ENCODE measurements at places on chromosomes 2 and 18.

DNA sequence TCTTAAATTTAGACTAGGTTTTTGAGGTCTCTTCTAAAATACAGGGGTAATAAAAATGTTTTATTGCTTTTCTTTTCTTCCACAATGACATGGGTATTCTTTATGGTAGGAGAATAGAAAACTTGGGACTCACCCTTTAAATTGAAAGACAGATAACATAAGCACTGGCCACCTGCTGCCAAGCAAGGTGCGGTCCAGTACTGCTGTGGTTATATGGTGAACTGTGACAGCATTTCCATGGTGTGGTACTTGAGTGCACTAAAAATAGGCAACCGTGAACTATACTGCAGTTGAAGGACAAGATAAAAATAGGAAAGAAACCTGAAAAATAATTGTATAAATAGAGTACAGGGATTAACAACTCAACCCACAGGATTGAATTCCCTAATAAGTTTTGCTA is 54.4 kb upstream of the GRB14 start:
- no peak for DNase-seq

DNA sequence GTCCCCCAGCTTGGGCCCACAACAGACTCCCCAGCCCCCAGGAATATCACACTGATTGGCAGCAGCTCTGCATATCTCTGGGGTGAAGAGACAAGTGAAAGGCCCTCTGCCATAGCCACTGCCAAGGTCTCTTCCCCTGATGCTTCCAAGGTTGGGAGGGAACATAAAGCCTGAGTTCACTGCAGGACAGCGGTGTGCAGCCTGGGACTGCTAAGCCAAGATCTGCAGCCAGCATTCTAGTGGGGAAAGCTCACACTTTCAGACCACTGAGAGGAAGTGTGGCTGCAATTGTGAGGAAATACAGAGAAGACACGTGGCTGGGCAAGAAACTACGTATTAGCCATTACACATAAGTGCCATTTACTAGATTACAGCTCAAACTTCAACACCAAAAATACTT is 100.7 kb downstream of the MAIP1 start:
- no peak for DNase-seq

DNA sequence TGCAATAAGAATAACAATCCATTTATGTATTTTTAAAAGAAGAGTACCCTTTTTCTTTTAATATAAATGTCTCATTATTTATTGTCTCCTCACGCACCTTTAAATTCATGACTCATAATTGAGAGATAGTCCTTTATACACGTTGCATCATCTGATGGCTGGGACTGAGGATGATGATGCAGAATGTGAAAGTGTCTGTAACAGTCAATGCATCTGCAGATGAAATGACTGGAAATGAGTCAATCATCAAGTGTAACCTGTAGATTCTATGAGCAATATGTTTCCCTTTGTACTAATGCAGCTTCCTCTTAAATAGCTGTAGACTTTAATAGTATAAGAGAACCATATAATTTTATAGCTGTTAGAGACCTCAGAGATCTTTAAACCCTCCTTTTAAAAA is 26.1 kb upstream of the SYT4 start:
- DNase-seq, result no peak

DNA sequence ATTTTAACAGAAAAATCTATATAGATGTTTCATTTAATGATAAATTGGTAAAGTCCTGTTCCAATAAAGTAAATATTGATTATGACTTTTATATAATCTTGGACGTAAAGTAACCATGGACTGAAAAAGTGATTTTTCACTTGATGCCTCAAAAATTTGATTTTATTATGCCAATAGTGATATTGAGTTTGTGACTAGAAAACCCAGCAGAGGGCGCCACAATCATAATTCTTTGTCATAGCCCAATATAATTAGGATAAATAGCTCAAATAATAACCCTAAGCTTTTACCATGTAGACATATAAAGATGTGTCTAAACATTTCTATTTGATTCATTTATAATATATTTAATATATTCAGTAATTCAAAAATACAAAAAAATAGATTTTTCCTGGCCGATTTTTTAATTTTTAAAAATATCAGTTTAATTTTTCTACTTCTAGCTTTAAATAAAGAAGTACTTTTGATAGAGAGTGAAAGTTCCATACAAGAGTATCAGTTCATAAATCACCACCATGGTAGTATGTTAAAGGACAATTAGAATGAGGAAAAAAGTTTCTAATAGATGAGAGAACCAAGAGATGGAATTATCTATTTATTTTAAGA is 30.7 kb downstream of the CAMKMT start:
- no peak for DNase-seq

DNA sequence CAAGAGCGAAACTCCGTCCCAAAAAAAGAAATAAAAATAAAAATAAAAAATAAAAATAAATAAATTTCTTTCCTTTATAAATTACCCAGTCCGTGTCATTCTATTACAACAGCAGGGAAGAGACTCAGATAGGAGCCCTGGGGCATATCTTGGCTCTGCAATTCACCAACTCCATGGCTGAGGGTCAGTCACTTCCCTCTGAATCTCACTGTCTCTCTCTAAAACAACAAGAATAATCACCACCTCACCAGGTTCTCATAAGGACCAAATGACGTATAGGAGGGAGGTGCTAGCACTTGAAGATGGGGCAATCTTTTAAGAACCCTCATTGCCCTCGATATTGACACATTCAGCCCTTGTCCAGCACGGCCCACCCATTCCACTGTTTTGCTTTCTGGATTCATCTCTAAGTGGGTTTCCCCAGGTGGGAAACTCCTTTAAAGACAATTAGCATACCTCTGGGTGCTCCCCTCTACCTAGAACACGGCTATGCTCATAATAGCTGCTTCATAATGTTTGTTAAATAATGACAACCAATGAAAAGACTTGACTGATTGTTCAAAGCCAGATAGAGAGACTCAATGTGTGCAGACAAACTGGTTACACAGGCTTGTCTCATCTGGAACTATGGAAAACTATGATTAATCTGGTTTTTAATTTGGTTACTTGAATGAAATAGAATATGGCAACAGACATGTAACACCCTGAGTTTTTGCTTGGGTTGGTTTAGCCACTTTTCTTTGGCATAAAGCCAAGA is 15.1 kb downstream of the MYCN start:
- peak; percentile 100 for DNase-seq

DNA sequence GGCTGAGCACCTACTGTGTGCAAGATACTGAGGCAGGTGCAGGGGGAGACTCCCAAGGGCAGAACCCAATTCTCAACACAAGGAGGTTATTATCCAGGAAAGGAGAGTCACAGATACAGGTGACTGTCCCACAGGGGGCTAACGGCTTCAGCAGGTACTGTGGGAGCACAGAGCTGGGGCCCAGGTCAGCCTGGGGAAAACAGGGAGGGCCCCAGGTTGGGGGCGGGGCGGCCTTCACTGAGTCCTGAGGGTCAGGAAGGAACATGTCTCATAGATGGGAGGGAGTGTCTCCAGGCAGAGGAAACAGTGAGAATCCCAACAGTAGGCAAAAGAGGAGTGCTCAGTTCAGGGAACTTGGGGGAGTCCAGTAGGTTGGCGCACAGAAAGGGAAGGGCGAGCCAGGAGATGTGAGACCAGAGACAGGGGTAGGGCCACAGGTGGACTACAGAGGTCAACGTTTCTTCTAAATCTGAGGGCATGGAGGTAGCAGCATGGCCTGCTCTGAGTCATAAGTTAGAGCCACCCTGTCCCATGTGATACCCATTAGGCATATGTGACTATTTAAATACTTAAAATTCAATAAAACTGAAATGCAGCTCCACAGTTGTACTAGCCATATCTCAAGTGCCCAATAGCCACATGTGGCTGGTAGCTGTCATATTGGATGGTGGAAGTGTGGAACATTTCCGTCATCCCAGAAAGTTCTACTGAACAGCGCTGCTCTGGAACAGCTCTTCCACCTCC is 157.2 kb downstream of the TTC32 start:
- no peak for DNase-seq

GRCh38 chr18:65761636-65762295 is 11.0 kb downstream of the CDH7 start:
- DNase-seq, result no peak

DNA sequence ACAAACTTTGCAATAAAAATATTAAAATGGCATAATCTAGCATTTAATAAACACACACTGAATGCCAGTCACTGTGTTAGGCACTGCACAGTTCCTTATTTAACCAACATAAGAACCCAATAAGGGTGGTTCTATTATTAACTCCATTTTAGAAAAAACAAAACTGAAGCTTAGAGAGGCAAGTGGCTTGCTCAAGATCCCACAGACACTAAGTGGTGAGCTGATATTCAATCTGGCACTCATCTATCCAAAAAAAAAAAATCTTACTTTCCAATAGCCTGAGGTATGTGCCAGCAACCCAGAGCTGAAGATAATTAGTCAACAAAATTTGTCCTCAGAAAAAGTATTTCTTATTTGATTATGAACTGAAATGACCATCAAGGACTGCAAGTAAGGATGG is 799 bp downstream of the CYTIP start:
- DNase-seq, result no peak

GRCh38 chr2:97995026-97995733 is 568 bp downstream of the TMEM131 start:
- DNase-seq, result no peak

- DNase-seq, result no peak
Measured at GRCh38 chr2:176115883-176116813, at the start of gene HOXD10. TSS of gene HOXD10 (plus strand) at chr2:176116778. CDS start at chr2:176116834, 56 bp downstream.

- DNase-seq, result peak; percentile 72
Measured at GRCh38 chr2:219010162-219010756, 17.0 kb upstream of the CRYBA2 start.

DNA sequence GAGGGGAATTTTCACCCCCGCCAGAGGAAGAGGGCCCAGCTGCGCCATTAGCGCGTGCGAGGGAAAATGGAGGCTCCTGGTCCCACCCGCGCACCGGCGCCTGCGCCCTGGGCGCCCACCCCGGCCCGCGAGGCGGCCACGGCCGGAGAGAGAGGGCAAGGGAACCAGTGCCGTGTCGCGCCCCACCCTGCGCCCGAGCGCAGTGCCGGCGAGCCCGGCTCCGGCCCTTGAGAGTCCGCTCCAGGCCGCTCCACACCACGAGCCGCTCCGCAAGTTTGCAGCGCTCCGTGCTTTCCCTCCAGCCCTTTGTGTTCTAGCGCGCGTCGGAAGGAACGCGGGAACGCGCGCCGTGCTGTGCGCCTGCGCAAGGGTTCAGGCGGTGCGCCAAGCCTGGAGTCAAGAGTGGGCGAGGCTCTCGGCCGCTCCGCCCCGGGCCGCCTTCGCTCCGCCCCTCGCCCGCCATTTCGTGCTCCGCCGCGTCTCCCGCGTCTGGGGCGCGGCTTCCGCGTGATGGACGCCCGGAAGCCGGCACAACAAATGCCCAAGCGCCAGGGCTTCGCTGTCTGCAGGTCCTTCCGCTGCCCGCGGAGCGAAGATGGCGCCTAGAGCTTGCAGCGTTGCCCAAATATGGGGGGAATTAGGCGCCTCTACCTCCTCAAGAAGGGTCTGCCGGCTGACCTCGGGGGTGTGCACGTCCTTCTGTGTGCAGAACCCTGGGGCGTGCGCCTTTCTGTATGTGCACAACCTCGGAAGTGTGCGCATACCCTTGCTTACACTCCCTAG is 46.1 kb upstream of the PTMA start:
- no peak for DNase-seq

- no peak for DNase-seq
Measured at GRCh38 chr2:107735201-107735600, 91.5 kb upstream of the RGPD4 start.

- no peak for DNase-seq
Measured at GRCh38 chr2:230691005-230691647, 21.5 kb upstream of the CAB39 start.

DNA sequence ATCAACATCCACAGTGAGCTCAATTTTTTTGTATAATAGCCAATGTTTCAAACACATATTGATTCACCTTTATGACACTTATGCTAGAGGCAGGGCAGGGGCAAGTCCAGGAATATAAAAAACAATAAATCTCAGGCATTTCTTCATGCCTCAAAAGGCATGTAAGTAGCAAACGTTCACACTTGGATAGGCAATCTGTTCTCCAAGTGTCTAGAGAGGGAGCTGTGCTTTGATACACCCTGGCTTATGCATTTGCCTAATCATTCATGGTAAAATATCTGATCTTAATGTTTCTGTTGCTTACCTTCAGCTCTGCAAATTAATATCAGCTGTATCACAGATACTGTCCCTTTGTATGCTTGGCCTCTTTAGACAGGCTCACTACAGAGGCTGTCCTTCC is 464.5 kb upstream of the SETBP1 start:
- DNase-seq, result no peak

GRCh38 chr2:38720613-38721241 is 30.4 kb downstream of the SRSF7 start:
- no peak for DNase-seq

GRCh38 chr2:160541745-160542144 is 48.1 kb upstream of the RBMS1 start:
- DNase-seq, result no peak

- no peak for DNase-seq
Measured at GRCh38 chr18:41162191-41162590, 792.8 kb upstream of the PIK3C3 start.
